ENCODE measurements at places on chromosomes 6 and 20.
A peak's percentile ranks its signal among the peaks of the same experiment; 100 is the strongest.

DNA sequence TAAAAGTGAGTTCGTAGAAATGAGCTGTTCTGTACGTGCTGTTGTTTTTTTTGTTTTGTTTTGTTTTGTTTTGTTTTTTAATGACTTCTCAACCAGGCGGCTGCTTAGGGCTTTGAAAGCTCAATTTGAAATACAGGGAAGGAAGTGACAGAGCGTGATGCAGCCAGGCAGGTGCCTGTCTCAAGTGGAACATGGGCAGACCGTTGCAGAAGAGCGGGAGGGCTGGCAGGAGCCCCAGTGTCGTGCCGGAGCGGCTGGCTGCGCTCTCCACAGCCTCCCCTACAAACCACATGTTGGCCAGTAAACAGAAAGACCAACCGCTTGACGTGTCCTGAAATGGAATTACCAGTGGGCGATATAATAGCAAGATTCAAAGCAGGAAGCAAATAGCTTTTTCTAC lies 164.9 kb upstream of the RREB1 start:
- peak; percentile 85 for DNase-seq

DNA sequence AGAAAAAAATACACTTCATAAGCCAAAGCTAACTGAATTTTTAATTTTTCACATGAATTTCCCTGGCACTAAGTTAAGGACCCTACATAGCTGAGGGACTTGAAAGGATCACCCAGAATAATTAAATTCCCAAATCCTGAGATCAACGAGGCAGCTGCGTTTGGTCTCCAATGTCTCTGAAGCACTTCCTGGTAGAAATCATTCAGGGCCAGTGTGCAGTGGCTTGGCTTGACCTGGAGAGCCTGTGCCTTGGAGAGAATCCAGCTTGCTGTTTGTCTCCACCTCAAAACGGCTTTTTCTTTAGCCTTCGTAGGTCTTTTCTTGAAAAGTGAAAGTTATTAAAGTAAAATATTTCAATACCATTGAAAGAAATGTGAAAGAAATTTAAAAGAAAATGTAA lies 92.4 kb downstream of the SMOC2 start:
- peak; percentile 77 for DNase-seq

DNA sequence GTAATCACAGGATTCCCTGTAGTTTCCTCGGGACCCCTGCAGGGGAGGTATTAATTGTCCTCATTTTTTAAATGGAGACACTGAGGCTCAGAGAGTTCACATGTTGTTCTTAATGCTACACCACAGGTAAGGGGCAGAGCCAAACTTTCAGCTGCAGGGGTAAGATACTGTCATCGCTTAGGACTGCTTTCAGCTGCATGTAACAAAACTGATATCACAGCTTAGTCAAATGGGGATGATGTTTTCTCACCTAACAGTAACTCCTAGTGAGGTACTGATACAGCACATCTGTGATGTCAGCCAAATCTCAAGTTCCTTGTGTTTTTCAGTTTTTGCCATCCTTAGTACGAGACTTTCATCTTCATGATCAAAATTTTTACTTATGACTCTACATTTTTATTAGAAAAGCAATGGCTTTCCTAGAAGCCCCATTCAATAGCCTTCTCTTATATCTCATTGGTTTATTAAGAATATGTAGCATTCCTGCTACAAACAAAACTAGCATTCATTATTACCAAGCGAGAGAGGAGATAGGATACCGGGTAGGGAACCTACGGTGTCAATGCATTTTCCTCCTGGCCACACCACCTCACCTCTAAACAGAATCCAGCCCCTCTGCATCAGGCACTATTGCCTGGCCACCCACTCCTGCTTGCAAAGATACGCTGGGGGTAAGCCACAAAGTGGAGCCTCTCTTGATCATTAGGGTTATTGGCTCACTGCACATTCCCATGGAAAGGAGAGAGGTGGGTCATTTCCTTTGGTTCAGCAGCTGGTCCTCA lies 557.5 kb downstream of the CD83 start:
- no peak for DNase-seq

DNA sequence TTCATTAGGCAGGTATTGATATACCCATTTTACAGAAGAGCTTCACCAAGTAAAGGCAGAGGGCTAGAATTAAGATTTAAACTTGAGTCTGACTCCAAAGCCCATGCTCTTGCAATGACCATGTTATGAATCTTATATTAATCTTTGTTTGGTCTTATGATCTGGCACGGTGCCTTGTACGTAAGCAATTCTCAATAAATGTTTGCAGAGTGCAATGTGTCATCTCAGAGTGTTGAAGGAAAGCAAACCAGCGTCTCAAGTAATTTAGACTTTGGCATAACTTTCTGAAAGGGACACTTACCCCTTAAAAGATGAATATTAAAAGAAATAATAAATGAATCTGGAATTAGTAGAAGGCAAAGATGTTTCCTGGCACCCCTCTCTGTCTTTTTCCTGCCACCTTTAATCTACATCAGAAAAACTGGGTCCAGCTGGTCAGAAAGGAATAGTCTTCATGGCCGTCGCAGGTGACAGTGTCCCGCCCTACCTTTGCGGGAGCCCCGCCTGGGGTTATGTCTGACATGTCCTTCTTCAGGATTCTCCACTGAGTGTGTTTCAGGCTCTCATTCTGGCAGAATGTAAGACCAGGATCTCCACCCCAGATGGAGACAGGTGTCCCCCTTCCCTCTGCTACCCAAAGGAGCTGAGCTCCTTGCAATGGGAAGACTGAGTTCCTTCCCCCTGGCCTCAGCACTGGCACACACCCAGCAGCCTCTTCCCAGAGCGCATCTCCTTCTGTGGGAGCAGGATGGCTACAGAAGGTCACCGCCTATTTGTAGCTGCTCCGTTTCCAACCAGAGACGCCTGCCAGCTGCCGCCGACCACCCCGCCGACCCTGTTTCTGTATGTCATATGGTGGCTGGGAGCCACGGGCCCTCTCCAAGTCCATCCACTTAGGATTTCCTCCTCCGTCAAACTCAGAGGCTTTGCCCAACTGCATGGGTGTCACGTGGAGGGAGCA lies 266.3 kb upstream of the ECI2 start:
- DNase-seq, result no peak

DNA sequence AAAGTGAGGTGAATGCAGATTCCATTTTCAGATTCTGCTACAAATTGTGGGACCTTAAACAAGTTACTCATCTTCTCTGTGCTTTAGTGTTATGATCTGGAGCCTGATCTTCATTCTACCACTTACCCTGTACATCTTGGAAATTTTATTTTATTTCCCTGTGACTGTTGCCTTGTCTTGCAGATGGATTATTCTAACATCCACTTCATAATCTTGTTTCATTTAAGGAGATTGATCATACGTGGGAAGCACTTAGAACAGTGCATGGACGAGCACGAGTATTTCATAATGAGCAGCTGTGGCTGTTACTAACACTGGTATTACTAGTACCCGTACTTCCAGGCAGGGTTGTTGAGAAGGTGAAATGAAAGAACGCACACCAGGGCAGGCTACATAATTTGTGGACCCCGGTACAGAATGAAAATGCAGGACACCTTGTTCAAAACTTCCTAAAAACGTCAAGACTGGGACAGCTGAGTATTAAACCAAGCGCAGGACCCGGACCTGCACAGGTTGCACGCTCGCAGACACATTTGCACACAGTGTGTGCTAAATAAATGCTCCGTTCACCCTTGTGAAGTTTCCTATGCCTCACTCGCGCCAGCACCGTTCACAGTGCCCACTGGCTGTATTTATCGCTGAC lies 535 bp upstream of the CCDC170 start:
- DNase-seq, result no peak

DNA sequence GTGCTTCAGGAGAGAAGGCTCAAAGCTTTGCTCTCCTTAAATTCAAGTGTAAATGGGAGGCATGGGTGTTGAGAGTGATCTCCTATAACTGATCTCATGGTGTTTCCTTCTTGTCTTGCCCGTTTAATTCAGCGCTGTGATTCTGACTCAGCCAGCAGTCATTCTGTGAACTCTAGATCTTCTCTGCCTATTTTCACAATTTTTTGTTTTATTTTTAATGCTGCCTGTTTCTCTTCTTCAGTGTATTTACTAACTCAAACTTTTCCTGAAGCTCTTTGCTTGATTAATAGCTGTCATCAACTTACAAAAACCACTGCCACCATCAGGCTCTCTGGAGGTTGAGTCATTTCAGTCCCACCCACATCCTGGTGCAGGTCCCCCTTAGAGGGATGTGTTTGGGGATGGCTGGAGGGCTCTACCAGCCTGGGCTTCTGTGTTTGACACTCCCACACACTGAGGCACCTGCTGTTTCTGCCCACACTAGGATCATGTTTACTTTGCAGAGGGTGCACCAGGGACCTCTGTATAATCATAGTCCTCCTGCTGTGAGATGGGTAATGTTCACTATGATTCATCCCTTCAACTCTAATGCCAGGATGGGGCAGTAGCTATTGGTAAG lies 94.0 kb downstream of the SHLD1 start:
- peak; percentile 69 for DNase-seq

GRCh38 chr6:111793711-111794111 lies 79.5 kb downstream of the FYN start:
- DNase-seq, result no peak

GRCh38 chr6:120938876-120939472 lies 395.3 kb downstream of the TBC1D32 start:
- no peak for DNase-seq

- no peak for DNase-seq
Observed at GRCh38 chr6:15893556-15894253, 230.9 kb upstream of the DTNBP1 start.

- no peak for DNase-seq
Observed at GRCh38 chr6:71642120-71642519, 244.2 kb upstream of the RIMS1 start.

Measured in NCI-H774 (cell line).